ENCODE measurements at places on chromosomes 13 and 19.

DNA sequence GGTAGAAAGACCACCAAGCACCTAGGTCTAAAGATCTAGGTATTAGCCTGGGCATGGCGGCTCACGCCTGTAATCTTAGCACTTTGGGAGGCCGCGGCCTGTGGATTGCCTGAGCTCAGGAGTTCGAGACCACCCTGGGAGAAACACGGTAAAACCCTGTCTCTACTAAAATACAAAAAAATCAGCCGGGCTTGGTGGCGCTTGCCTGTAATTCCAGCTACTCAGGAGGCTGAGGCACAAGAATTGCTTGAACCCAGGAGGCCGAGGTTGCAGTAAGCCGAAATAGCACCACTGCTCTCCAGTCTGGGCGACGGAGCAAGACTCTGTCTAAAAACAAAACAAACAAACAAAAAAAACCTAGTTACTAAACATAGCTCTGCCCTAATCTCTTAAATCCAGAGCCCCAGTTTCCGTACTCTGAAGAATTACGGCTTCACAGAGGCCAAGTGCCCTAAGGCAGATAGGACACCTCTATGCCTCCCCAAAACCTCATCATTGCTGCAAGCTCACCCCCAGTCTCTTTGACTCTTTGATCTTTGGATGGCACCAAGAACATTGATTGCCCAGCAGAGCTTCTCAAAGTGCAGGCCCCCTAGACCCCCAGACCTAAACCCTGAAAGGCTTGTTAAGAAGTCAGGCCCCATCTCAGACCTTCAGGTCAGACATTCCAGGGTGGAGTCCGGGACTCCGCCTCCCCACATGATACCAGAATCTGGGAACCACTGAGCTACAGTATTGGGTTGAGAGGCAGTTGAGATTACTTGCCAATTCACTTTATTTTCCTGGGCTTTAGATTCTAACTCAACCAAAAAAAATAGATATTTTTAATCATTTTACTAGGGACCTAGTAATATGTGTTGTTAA lies 2.8 kb downstream of the COL4A2 start:
- DNase-seq: no peak

- DNase-seq: no peak
Measured at GRCh38 chr13:32423592-32423991, 4.3 kb downstream of the N4BP2L1 start.

DNA sequence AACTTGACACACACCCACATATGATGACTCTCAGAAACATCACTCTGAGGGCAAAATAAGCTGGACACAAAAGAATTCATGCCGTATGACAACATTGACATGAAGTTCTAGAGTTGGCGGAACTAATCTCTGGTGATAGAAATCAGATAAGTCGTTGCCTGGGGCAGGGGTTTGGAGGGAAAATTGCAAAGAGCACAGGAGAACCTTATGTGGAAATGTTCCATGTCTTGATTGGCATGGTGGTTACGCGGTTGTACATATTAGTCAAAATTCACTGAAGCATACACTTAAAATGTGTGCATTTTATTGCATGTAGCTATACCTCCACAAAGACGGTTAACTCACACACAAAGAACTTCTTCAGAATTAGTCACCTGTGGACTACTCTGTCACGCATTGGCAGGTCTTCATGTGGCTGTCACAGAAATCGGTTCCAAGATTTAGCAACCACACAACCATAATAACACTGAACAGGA lies 137.8 kb upstream of the GJB6 start:
- no peak for DNase-seq

DNA sequence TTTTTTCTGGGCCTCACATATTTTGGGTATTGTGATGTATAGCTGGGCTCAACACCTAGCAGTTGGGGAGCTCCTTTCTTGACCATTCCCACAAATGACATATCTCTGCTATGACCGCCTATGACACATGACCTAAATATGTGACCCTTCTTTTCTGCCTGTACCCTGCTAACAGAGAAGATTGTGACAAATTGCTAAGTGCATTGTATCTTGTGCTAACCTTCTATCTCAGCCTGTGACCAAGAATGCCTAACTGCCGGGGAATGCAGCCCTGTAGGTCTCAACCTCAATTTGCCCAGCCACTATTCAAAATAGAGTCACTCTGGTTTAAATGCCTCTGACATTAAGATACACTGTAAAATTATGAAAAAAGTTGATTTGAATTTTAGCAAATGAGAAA lies 6.8 kb upstream of the ZNF429 start:
- DNase-seq: no peak

DNA sequence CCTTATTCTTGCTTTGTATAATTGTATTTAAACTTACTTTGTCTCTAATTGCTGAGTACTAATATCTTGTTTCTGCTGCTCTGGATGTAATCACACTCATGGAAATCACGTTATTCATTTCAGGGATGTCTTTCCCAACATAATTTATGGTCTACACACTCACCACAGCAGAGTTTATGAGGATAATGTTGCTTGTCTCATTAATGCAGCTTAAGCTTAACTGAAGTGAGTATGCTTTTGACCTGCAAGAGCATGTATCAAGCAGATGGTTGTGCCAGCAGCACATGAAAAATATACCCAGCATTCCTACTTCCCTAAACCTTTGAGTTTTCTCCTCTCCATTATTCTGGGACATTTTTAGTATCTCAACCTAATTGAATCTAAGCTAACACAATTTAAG lies 1080.9 kb downstream of the SLITRK5 start:
- no peak for DNase-seq

DNA sequence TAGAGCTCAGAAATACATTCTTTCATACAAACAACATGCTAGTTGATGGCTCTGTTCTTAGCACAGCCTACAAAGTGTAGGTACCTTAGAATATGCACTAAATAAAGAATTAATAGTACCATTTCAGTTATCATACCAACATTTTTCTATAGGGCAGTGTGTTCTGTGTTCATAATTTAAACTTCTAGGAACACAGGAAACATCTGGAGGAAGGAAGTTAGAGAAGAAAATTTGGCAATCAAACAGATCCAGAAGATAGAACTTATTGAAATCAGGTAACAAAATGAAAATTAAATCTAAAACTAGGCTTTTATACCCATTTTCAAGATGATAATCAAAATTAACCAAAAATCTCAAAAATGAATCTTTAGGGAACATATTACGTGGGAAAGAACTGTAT lies 527.5 kb downstream of the DCT start:
- no peak for DNase-seq

DNA sequence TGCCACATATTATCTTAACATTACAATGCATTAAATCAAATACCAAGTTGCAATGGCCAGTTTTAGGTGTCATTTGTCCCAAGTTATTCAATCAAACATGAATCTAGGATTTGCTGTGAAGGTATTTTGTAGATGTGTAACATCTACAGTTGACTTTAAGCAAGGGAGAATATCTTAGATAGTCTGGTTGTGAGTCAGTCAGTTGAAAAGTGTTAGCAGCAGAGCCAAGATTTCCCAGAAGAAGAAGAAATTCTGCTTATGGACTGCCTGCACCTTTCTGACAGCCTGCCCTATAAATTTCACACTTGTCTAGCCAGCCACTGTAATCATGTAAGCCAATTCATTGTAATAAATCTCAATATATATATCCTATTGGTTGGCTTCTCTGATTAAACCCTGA lies 41.3 kb upstream of the INTS6 start:
- no peak for DNase-seq

- DNase-seq: no peak
Measured at GRCh38 chr19:13376537-13376936, 129.7 kb downstream of the CACNA1A start.

DNA sequence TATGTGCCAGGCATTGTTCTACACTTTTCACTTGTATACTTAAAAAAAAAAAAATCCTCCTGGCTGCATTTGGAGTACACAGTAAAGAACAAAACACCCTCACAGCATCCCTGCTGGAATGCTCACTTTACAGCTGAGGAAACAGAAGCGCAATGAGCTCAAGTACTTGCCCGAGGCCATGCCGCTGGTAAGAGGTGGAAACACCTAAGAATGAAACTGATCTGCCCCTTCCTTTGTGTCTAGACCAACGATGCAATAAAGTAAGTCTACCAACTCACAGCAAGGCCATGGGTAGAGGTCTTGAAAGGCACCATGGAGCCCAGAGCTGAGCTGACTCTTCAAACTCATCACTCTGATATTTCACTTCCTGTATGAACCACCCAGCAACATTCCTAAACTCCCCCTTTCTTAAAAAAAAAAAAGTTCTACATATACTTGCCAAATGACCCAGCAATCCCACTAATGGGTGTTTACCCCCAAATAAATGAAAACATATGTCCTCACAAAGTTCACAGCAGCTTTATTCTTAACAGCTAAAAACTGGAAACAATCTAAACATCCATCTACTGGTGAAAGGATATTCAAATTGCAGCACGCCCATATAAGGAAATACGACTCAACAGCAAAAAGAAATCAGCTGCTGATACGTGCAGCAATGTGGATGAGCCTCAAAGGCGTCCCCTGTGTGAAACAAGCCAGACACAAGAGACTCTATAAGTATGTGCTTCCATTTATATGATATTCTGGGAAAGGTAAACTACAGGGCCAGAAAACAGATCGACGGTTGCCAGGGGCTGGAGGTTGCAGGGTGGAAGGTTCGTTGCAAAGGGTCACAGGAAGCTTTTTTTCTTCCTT lies 236.6 kb upstream of the MAB21L1 start:
- DNase-seq: no peak

DNA sequence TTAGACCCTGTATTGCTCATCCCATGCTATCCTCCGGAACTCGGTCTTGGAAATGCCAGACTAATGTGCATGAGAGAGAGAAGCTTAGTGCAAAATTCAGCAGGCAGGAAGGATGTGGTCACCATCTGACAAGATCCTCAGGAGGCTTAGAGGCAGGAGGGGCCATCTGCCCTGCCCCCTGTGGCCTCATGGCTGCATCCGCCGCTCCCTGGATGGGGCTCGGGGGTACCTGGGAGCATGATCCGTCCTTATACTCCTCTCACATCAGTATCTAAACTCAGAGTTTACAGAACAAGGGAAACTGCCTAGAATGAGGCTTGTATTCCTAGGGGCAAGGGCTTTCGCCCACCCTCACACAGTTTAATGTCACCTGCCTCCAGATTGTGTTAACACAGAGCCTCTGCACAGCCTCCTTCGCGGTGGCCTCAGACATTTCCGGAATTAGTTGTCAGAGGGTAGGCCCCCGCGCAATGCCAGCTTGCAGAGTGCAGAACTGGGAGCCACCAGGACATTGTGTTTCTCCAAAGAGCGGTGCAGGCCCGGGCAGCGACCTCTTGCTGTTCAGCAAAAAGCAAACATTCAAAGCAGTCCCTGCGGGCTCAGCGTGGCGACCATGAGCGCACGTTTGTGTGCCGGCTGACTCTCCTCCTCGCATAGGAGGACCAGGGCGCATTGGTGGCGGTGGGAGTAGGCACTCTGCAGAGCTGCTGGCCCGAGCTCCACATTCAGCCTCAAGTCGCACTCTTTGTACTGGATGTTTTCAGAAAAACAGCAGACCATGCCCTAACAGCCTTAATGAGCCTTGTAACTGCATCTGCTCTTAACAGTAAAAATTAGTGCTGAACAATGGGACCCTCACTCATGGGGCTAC lies 39.1 kb downstream of the GPR12 start:
- DNase-seq: no peak

- no peak for DNase-seq
Measured at GRCh38 chr13:74288361-74288911, 154.2 kb upstream of the KLF12 start.

GRCh38 chr13:82136880-82137279 lies 1745.4 kb downstream of the SLITRK1 start:
- DNase-seq: no peak

- DNase-seq: no peak
Measured at GRCh38 chr13:21901336-21901735, 230.5 kb downstream of the FGF9 start.

DNA sequence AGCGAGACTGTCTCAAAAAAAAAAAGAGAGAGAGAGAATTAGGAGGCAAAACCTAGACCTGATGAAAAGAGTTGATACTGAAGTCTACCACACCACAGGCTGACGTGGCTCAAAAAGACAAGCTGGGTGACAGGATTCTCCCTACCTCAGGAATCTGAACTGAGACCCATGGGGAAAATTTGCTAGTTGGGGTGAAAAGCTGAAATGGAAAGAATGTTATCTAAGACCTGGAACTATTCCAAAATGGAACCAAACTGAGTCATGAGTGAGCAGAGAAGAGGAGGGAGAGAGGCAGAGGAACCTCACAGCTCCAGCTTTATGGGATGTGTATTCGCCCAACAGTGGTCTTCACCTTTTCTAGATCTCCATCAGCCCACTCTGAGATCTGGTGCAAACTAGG lies 11.7 kb downstream of the SMG9 start:
- no peak for DNase-seq

GRCh38 chr19:53878776-53879139 lies 3.2 kb upstream of the PRKCG start:
- no peak for DNase-seq

DNA sequence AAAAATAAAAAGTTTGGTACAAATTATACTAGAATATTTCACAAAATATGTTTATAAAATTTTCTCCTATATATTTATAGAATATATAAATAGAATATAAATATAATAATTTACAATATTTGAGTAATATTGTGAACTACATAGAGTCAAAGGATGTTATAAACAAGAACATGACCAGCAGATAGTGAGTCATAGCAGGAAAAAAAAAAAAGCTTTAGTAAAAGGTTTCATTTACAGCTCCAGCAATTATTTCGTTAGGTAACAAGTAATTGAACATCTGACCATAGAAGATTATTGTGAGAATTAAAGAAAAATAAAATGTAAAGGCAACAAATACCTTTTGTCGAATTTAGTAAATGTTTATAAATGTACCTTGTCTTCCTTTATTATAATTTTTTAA lies 864.1 kb downstream of the PCDH17 start:
- DNase-seq: no peak

DNA sequence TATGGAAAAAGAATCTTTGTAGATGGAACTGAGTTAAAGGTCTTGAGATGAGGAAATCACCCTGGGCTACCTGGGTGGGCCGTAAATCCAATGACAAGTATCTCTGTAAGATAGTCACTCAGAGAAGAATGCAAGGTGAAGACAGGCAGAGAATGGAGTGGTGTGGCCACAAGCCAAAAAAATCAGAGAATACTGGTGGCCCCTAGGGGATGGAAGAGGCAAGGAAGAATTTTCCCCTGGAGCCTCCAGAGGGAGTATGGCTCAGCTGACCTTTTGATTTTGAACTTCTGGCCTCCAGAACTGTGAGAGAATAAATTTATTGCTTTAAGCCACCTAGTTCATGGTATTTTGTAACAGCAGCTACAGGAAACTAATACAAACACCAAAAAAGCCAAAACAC lies 32.7 kb upstream of the CSNK1A1L start:
- DNase-seq: no peak
